ENCODE measurements at places on chromosomes 5 and 9.
A peak's percentile ranks its signal among the peaks of the same experiment; 100 is the strongest.

DNA sequence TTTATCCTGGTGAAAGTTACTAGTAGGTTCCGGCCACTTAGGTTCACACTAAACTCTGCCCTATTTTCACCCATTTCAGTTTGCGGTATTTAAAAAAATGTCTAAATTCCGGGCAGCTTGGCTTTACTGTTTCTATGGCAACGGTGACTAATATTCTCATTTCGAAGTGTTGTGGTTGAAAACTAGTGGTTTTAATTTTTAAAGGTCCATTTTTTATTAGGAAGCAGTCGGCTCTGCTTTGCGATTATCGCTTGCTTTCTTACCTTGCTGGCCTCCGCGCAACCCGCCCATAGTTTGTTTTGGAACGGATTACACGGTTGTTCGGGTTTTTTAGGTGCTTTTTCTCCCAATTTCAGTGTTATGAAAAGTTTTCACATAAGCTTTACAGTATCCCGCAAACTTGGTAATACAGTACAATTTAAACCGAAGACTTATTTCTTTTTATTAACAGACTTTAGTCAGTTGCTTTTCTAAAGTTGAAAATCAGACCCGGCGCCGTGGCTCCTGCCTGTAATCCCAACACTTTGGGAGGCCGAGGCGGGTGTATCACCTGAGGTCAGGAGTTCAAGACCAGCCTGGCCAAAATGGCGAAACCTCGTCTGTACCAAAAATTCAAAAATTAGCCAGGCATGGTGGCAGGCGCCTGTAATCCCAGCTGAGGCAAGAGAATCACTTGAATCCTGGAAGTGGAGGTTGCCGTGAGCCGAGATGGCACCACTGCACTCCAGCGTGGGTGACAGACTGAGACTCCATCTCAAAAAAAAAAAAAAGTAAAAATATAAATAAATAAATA, 1.6 kb downstream of the KDM4C start:
- DNase-seq, result peak; percentile 89

- DNase-seq, result no peak
These were observed 46.2 kb upstream of the ANKRD55 start for GRCh38 chr5:56279291-56279690.

DNA sequence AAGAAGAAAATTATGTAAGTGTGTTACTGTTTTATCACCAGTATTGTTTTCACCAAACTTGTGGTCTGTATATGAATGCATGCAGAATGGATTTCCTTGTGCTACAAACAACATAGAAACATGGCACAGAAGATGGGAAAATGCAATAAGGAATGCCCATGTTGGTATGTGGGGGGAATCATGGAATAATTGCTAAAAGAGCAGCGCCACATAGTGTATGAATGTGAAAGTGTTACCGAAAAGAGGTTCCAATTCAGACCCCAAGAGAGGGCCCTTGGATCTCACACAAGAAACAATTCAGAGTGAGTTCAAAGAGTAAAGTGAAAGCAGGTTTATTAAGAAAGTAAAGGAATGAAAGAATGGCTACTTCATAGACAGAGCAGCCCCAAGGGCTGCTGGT, 26.4 kb upstream of the TYRP1 start:
- peak; percentile 10 for DNase-seq

- DNase-seq, result no peak
These were observed 122.5 kb upstream of the RFX3 start for GRCh38 chr9:3648266-3648665.

DNA sequence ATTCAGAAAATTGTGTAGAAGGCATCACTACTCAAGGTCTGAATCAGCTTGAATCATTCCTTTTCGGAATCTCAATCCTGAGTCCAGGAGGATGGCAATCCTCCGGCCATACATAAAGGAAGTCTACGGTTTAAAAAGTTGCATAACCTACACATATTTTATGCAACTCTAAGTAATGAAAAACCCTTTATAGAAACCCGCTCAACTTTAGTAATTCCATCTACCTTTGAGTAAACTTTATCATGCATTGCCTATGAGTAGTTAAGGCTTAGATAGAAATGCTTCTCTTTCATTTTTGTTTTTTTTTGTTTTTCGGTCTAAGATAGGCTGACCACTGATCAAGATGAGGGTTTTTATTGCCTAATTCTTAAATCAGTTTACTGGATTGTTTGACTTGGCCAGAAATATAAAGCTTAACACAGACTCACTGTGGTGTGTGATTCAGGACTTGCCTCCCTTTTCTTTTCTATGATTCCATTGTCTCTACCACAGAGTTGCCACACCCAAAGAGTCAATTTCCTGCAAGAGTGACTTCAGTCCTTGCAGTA, 85.0 kb downstream of the LURAP1L start:
- no peak for DNase-seq

DNA sequence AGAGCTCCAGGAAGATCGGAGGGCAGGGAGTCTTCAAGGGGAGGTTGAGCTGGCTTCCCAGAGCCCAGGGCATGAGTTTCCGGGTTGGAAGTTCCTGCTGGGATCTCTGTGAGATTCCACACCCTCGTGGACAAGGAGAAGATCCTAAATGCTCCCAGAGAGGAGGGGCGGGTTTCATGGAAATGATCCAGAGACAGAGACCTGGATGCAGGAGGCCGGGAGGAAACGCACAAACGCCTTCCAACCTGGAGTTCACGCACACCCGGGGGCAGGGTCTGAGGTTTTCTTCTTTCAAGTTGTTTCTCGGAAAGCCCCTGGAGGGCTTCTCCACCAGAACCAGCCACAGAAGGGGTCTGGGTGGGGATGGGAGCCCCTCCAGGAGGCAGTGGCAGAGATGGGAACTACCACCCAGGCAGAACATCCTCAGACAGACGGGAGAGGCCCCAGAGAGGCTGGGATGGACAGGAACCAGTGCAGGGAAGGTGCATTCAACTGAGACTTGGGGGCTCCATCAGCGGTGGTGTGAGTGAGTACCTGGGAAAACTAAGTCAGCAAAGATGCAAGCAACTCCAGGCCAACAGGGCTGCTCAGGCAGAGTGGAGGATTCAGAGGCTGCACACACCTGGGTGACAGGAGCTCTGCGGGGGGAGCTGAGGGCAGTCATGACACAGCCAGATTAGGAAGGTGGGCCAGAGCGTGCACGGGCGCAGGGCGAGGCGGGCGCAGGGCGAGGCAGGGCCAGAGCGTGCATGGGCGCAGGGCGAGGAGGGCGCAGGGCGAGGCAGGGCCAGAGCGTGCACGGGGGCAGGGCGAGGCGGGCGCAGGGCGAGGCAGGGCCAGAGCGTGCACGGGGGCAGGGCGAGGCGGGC, 52.1 kb upstream of the EXOC3 start:
- no peak for DNase-seq

DNA sequence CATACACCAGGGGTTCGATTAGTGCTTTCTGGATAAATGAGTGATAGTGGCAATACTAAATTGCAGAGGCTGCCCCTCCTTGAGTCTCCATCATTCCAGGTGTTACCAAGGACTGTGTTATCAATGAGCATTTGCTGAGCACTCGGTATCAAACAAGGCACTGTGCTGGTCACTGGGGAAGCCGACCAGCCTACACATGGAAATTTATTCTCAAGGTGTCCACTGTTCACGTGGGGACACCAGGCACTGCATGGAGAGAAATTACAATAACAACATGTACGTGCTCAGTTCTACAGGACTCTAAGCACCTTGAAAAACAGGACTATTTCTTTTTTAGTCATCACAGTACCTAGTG, 22.2 kb downstream of the RGS3 start:
- no peak for DNase-seq

DNA sequence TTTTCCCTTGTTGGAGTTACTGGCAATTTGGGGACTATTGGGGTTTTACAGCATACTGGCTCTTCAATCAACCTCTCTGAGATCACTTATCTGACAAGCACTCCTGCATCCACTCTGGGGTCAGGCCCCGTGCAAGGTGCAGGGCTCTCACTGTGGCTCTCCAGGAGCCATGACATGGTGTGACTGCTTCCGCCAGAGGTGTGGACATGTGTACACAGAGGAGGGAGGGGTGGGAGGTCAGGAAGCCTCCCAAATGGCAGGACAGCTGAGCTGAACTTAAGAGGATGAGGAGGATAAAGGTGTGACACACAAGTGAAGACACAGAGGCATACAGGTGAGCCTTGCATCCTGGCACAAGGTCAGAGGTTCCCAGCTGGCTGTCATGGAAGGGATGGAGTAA, 24.3 kb downstream of the SHB start:
- no peak for DNase-seq

GRCh38 chr9:106405871-106406435, 457.0 kb upstream of the ZNF462 start:
- no peak for DNase-seq

GRCh38 chr5:146426853-146427618, 20.1 kb upstream of the TCERG1 start:
- peak; percentile 54 for DNase-seq

DNA sequence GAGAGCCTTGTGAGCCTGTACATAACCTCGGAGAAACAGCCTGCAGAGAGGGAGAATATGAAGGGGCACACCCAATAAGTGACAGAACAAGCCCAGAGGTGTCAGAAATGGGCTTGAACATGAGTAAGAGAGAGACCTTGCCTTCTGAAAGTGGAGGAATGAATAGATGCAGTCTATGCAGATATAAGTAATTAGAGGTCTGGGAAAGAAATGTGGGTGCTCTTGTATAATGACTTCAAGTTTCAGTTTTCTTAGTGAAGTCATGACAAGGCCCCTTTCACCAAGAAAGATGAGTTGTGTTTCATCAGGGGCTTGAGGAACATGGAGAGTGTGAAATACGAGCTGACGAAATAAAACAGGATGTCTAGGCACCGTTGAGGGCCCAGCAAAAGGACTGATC, 15.1 kb downstream of the GRAMD2B start:
- DNase-seq, result no peak

DNA sequence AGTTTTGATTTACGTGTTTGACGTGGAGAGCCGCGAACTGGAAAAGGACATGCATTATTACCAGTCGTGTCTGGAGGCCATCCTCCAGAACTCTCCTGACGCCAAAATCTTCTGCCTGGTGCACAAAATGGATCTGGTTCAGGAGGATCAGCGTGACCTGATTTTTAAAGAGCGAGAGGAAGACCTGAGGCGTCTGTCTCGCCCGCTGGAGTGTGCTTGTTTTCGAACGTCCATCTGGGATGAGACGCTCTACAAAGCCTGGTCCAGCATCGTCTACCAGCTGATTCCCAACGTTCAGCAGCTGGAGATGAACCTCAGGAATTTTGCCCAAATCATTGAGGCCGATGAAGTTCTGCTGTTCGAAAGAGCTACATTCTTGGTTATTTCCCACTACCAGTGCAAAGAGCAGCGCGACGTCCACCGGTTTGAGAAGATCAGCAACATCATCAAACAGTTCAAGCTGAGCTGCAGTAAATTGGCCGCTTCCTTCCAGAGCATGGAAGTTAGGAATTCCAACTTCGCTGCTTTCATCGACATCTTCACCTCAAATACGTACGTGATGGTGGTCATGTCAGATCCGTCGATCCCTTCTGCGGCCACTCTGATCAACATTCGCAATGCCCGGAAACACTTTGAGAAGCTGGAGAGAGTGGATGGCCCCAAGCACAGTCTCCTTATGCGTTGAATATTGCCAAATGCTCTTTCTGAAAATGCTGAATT, 850 bp downstream of the RRAGA start:
- DNase-seq, result peak; percentile 38

GRCh38 chr5:469752-470483, 26.9 kb downstream of the EXOC3 start:
- DNase-seq, result no peak

GRCh38 chr5:1466631-1467265, 21.5 kb upstream of the SLC6A3 start:
- no peak for DNase-seq

All from ACHN (cell line).